ENCODE measurements at places on chromosomes 6 and 20.

DNA sequence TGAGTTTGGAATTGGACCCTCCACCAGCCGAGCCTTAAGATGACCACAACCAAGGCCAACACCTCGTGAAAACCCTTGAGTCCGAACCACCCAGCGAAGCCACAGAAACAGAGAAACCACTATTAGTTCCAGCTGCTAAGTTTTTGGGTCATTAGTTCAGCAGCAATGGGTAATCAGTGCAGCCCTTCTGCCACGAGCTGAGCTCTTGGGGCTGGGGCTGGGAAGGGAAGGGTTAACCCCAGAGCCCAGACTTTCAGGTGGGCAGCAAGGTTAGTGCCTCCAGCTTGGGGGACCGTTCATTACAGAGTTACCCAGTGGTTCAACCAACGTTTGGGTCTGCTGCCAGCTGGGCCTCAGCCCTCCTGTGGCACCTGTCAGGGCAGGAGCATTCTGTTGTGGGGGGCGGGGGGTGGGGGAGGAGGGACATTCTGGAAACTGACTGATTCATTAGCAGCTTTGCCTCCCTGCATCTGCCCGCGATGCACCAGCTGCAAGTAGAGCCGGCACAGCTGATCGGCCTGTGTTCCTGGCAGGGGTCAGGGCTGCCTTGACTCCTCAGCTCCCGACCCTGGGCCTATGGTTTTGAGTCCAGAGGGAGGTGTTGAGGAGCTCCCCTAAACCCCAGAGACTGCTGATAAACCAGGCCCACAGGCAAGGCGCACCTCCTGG is 52.7 kb downstream of the TGM2 start:
- DNase-seq: no peak

DNA sequence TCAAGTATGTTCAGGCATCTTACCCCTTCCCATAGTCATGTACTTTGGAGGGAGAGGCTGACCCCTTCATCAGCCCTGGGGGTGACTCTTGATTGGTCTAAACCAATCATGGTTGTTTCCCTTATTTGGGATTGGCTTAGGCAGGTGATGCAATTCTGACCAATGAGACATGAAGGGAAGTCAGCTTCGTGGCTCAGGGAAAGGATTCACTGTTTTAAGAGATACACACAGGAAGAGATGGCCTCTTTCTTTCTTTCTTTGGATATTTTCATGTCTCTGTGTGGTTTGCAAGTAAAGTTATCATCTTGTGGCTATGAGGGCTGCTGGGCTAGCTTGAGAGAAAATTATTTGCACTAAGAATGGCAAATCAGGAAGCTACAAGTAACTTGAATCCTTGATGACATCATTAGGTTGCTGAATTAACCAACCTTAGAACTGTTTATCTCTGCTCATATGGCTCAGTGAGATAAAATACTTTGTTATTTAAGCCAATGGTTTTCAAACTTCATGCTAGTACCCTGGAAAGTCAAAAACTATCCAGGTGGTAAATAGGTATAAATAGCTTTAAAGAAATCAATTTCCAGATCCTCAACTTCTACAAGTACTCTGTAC is 144.2 kb upstream of the CENPW start:
- no peak for DNase-seq

- DNase-seq: no peak
These were observed 198.0 kb downstream of the BACH2 start for GRCh38 chr6:90098627-90099026.

DNA sequence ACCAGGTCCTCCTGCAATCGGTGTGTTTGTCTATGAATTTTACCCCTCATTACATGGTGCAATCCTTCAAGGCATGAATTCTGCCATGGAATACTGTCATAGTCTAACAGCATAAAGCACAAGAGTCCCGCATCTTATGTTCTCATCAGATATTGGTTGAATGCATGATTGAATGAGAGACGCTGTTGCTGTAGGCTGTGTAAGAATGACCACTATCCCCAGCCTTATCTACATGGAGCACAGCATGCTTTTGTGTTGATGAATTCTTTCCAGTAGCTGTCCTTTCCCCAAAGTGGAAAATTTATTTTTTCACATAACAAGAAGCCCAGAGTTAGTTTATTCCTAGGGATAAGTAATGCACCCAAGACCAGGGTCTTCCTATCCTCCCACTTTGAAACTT is 5.6 kb upstream of the TRAM2 start:
- no peak for DNase-seq

DNA sequence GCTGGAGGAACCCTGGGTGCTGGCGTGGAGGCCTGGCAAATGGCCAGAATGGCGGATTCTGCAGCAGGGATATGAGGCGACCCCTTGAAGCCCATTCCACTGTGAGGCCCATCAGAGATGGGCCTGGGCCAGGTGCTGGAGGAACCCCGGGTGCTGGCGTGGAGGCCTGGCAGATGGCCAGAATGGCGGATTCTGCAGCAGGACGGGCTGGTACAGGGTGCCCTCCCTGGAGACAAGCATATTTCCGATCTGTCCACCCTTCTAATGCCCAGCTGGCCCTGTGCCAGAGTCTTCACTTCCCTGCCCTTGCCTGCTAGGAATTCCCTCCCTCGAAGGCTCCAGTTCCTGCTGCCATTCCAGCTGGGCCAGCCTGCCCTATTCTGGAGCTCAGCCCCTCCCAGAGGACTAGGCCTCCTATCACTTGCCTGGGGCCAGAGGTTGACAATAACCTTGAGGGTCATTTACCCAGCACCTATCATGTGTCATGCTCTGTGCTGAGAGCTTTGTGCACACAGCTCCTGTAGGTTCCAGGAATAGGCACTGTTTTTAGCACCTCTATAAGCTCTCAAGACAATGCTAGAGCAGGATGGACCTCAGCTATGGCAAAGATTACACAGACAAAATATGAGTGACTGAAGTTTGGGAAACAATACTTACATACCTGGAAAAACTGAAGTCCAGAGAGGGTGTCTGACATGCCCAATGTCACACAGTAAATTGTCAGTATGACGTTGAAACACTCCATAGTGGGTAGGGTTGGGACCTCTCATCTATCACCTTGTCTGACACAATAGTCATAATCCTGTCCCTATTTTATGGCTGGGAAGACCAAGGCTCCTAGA is 21.4 kb downstream of the SUN5 start:
- DNase-seq: no peak

DNA sequence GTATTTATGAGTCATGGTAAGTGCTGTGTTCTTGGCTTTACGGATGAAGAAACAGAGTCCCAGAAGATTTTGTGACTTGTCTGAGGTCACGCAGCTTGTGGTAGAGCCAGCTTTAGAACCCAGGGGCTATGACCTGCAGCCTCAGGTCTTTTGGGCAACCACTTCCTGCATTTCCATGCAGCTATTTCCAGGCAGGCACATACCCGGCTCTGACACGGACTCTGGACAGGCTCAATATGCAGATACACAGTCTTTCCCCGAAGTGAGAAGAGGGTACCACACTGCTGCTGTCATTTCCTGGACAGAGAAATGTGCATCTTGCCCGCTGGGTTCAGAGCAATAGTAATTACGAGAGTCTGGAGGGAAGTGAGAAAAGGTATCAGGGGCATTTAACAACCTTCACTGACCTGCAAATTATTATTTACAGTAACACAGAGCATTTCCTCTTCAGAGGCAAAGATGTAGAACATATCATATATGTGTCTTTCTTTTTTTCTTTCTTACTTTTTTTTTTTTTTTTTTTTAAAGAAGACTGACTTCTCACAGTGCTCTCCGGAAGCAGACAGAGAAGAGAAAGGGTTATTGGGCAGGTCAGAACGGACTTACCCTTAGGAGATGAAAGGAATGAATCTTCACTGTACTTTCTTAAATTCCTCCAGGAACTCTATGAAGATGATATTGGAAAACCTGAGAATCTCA is 185.1 kb downstream of the CLIC5 start:
- no peak for DNase-seq

- DNase-seq: no peak
These were observed 31.4 kb downstream of the TMEM181 start for GRCh38 chr6:158591134-158591809.

GRCh38 chr20:8132484-8133309 is 631 bp downstream of the PLCB1 start:
- DNase-seq: no peak

DNA sequence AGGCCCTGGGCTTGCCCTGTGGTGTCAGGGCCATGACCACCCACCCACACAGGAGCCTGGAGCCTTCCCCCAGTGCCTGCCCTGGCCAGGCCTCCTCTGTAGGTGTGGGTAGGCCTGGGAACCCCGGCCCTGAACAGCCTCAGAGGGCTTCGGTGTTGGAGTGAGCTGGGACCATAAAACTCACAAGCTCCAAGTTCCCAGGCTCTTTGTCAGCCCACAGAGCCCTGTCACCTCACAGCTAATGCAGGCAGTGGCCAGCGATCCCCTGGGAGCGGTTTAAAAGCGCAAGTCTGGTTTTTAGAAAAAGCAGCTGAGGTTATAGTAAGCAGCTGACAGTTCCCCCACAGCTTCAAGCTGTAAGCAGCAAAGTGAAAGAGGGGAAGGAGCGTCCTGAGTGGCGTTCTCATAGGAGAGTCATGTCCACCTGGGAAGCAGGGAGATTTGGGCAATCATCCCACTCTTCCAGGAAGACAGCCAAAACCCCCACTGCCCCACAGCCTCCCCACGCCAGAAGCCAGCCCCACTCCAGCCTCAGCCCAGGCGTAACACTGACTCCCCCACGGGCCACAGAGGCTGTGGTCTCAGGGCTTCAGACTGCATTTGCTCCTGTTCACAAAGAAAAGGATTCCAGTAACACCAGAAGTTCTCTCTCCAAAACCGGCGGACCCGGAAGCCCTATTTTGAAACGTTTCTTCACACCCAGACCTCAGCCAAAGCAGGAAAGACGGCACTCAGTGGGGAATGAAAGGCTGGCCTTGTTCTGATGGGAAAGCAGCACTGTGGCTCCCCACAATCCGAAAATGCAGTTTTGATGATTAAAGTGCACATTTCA is 34.3 kb upstream of the FOXC1 start:
- no peak for DNase-seq

- DNase-seq: no peak
These were observed 9.5 kb downstream of the ALDH5A1 start for GRCh38 chr6:24504287-24504648.

- no peak for DNase-seq
These were observed 143.1 kb downstream of the RNF144B start for GRCh38 chr6:18530201-18530600.

Measured in NCI-H526 (cell line).